ENCODE measurements at places on chromosomes 5 and 9. TPM values are rescaled to one million over a fixed set of nuclear protein-coding genes. Genes with fewer than 3 reads are reported as not detected.

GRCh38 chr9:4620057-4620765, 41.9 kb upstream of the PLPP6 start:
- DNase-seq, result no peak

The PFN3 gene
- not detected for total RNA-seq

The TAS2R1 gene
- total RNA-seq, result not detected

- DNase-seq, result no peak
Measured at GRCh38 chr9:95778957-95779356, 96.5 kb upstream of the ERCC6L2 start.

The GKAP1 gene
- total RNA-seq, result 47.4 TPM

DNA sequence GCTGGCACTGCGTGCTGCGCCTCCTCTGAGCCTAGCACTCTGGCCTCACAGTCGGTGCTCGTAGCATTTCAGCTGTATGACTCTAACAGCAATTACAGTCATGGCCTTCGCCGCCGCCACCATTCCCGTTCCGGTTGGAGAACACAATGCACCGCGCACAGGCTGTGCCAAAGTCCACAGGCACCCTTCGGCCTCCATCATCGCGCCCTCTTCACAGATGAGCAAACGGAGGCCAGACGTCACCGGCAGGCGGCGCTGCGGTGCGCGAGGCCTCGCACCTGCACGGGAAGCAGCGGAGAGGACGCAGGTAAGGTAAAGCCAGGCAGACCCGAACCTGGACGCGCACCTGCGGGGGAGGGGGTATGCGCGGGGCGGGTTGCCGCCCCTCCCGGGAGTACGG, 128.9 kb downstream of the BARX1 start:
- no peak for DNase-seq

The AQP7 gene
- total RNA-seq, result not detected

DNA sequence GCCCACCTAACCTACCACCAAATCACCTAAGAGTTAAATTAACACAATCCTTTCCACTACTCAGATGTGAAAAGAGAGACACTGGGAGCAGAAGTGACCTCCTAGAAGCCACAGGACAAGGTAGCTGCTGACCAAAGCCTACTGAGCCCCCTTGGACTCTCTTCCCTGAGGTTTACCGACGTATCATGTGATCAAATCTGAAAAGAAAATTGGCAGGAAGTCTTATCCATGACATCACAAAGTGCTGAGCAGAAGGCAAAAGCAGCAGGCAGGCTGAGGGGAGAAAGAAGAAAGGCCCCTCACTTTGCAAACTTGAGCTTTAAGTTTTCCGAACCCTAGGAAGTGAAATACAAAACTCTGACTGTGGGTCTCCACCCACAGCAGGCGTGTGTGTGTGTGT, 11.1 kb downstream of the PRELID2 start:
- DNase-seq, result no peak

The PAPPA gene
- 10.5 TPM for total RNA-seq

The TTC16 gene
- total RNA-seq, result not detected

DNA sequence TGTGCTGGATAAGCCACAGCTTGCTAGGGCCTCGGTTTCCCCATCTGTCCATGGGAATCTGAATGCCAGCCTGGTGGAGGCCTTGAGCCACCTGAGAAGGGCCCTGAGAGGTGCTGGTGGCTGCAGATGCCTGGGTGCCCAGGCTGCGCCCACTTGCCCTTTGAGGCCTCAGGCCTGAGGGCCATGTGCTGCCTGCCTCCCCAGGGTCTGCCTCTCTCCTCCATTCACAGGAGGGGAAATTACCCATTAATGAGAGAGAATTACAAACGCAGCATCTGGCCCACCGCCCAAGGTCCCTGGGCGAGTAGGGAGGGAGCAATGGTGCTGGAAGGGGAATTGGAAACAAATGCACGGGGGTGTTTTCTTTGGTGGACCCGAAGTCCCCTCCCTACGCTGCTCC, 59.6 kb downstream of the BARX1 start:
- no peak for DNase-seq

The SLC28A3 gene
- total RNA-seq, result not detected

- no peak for DNase-seq
Measured at GRCh38 chr5:12413585-12413984, 509.3 kb upstream of the CTNND2 start.

The RNF180 gene
- total RNA-seq, result 9.1 TPM

- DNase-seq, result peak; percentile 92
Measured at GRCh38 chr5:129852747-129853352, 51.4 kb upstream of the CHSY3 start.

DNA sequence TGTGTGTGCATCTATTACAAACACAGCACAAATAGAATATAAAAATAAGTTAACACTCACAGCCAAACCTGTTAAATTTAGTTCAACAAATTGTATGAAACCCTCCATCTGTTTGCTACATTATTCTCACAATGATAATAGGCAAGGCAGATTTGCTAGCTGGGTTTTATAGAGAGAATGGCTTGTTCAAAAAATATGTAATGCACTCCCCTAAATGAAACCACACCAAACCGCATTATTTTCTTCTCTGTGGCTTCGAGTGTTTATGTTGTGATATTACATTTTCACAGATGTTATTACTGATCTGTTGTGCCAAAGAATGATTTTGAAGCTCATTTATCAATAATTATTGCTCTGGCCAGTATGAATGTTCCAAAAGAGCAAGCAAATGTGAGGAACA, 92.9 kb downstream of the SPATA31D1 start:
- DNase-seq, result no peak

The NMUR2 gene
- total RNA-seq, result not detected

DNA sequence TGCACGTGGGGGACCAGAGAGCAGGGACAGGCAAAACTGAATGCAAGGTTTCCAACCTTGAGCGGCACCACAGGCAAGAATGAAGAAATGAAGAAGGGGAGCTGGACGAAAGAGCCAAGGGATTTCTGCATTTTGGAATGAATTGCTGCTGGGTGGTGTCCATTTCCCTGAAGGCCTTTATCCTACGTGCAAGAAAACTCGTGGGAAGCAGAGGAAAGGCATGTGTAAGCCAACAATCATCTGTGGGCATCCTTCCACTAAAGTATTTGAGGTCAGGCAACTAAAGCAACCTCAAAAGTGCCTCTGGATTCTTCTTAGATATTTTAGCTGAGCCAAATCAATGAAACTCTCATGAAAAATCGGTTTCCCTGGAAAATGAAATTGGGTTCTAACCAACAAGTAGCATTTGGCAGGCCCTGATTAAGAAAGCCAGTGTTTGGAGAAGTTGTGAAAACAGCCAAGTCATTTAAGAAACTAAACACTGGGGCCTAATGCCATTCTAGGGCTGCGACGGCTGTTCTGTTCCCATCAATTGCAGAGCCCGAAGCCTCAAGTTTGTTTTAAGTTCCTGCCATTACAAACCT, 4.7 kb upstream of the TGFBI start:
- no peak for DNase-seq

The MARVELD2 gene
- 1.6 TPM for total RNA-seq

GRCh38 chr5:143648696-143649095, 163.3 kb upstream of the HMHB1 start:
- DNase-seq, result no peak

DNA sequence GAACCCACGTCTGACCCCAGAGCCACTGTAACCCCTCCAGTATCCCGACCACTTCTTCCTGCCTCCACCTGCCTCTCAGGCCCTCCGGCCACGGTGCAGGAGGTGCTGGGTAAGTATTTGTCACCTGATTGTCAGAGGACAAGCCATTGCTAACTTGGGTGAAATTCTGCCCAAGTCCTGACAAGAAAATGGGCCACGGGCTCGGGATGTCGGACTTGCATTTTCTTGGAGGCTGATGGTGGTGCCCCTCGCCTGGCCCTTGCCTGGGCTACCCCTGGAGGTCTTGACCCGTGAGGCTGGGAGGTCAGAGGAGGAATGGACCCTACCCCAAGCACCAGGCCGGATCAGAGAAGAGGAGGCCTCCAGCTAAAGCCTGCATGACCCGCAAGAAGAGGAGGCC, 149.7 kb upstream of the COL5A1 start:
- no peak for DNase-seq

The ANP32B gene
- total RNA-seq, result 108 TPM

DNA sequence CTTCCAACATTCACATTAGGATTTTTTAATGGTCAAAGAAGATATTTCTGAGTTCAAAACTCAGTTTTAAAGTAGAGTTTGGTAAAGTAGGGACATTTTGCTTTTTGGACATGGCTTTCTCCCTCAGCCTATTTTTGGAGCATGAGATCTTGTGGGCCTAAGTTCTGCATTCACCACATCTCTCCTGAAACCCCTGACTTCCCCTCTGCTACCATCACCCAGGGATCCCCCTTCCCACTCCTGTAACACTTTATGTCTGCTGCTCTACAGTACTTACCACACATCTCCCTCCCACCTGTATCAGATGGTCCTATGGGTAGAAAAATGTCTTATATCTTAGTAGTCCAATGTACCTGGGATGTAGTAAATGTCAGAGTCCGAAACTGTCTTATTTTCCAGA, 48.2 kb upstream of the JAK2 start:
- DNase-seq, result no peak

DNA sequence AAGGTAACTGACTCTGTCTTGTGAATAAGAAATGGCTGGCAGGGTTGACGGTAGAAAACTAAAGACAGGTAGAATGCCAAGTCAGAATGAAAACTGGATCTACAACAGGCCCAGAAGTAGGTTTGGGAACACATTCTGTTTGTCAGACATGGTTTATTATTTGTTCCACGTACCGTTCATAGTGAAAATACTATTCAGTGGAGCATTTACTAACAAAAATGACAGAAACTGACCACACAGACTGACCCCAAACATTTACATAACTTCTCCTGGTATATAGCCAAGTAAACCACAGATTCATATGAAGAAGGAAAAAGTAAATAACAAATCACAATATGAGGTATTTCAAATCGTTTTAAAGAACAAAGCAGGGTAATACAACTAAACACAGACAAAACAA, 73.7 kb downstream of the SLC38A9 start:
- no peak for DNase-seq

GRCh38 chr9:127066060-127066850, 56.2 kb downstream of the ANGPTL2 start:
- no peak for DNase-seq

- DNase-seq, result no peak
Measured at GRCh38 chr5:118996098-118996497, 7.8 kb upstream of the DTWD2 start.

DNA sequence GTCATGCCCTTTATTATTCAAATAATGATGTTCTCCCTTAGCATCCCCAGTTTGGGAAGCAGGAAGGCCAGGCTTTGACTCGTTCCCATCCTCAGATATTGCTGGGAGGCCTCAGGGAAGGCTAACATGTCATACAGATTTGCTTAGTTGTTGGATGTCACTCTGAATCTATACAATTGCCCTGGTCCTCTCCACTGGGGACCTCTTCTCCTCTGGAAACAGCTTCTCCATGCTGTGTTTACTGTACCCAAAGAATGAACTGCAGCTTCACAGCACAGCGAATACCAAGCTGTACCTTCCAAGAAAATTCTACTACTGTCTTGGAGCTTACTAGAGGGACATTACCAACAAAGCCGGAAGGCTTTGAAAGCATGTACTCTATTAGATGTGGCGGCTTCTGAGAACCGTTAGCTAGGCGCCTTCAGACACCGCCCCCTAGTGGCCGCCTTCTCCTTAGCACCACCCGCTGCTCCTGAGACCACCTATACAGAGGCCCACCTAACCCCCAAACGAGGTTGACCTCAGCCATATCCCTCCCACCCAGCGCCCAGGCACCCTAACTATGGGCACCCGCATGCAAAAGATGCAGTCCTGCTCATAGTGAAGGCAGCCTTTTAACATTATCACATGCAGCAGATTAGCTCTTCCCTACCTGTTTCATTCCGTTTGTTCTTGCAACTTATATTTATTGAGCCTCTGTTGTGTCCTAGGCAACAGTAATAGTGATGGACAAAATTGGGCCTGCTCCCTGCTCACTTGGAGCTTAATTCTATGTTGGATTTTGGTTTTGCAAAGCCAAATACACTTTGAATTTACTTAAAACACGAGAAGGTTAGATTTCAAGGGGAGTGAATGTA, 34.9 kb upstream of the FOXI1 start:
- peak; percentile 88 for DNase-seq

The KIF20A gene
- total RNA-seq, result 8.7 TPM

DNA sequence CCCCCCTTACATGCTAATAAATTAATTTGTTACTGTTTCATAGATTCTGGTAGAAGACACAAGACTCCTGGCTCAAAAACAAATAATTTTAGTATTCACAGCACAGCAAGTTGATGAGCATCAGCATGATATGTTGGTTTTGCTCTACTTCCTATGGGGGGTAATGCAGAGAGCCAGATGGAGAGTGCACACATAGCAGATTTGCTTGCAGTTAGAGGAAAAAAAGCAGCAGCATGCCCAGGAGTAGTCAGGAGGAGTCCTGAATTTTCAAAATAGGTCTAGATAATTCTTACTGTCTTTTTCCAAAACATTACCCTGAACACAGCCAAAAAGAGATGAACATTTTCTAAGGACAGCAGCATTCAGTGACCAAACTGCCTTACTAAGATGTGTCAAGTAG, 261.3 kb downstream of the COX7C start:
- DNase-seq, result no peak

DNA sequence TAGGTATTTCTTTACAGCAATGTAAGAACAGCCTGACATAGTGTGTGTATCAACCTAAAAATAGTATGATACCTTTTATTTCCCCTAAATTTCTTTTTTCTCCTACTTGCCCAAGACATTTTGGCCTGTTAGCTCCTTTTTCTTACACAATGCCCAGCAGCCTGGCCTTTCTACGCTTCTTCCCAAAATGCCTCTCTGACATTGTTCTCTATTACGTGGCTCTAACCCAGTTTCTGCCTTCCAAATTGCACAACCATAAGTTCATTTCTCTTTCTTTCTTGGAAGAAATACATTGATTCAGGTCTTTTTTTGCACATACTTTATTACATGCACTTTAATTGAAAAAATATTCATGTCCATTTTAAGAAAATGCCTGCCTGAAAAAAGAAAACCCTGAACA, 408.2 kb downstream of the PRR16 start:
- DNase-seq, result no peak

DNA sequence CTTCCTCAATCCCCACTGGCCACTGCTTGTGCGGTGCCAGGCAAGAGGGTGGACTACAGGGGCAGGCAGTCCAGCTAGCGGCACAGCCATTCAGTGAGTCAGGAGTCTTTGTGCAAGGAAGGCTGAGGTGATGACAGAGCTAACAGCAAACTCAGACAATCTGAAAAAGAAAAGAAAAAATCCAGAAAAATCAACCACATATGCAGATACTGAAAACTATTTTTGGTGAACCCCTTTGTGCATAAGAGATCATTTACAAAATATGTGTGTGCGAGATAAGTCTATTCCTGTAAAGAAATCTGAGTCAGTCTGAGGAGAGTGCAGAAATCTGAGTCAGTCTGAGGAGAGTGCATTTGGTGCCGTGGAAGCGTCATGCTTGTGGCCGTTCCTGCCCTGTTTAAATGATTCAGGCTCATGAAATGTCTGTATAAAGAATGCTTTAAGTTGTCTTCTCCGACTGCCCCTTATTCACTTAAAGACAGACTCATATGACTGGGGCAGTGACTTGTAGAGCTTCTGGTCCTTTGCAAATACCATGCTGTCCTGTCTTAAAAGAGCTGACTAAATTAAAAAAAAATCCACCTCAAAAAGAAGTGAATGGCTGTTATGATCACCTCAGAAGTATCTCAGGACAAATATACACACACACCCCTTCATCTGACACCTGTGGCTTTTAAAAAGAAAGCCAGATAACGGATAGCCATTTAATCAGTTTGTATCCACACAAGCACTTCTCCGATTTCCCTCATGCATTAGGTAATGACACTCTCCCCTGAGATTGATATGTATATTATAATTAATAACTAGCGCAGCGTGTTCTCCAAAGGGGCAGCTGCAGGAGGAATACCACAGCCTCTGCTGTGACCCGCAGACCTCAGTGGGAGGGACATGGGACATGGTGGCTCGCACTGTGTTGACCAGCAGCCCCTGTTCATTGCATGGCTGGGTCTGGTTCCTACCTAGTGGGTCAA, 47.3 kb downstream of the TRIO start:
- DNase-seq, result no peak
